ENCODE measurements at places on chromosomes 13 and 19.

DNA sequence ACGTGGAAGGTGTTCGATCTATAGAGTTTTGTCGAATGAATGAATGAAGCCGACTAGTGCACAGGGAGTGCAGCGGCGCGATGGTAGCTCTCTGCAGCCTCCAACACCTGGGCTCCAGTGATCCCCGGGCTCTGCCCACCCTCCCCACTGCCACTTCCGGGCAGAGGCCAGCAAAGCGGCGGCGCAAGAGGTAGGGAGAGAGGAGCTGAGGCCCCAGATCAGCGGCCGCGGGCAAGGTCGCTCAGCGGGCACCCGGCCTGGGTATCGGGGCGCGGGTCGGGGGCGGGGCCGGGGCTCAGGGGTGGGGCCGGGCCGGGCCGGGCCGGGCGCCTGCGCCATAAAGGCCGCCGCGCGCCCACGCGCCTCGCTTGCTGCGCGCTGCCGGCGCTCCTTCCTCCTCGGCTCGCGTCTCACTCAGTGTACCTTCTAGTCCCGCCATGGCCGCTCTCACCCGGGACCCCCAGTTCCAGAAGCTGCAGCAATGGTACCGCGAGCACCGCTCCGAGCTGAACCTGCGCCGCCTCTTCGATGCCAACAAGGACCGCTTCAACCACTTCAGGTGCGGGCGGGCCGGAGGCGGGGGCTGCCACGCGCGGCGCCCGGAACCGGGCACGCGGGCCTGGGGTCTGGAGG, at the start of gene GPI:
TSS of gene GPI (plus strand) at position 367 of the 633 bp plus-strand sequence. CDS start at position 438, 71 bp downstream.
- H3K27ac ChIP-seq: peak within 1 kb of the TSS; percentile 96
- DNase-seq: peak; percentile 84
- H3K27me3 ChIP-seq: no peaks in the 10 kb centered on the region
- H3K4me3 ChIP-seq: peak within 1 kb of the TSS; percentile 94

DNA sequence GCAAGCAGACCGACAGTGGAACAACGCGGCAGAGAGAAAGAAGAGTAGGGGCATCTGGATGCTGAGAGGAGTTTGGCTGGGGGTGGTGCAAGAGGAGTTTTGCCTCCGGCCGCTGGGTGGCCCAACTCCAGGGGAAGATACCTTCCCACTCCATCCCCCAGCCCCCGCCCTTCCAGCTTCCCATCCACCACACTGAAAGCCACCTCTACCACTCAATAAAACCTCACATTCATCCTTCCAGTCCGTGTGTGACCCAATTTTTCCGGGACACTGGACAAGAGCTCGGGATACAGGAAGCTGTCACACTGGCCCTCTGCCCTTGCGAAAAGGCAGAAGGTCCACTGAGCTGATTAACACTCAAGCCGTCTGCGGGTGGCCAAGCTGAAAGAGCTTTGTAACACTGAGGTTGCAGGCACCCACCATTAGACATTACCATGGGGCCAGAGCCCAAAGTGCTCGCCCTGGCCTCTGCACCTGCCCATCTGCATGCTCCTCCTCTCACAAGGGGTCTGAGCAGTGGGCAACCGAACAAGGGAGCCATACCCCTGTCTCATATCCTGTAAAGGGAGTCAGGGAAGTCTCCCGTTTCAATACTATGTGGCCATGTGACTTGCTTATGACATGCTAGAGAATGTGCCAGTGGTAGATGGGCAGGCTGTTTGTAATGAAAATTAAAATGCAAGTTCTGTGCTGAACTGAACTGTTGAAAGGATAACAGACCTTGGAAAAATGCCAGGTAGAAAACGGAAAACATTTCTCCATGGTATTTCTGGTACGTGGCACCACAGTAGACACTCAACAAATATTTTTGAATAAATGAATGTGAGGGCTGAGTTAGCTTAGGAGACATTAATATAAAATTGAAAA, 205.1 kb upstream of the STARD13 start:
- H3K36me3 ChIP-seq: no peaks in the 10 kb centered on the region
- no peak overlapping the region for H3K4me3 ChIP-seq
- DNase-seq: peak; percentile 51
- no peak overlapping the region for H3K27ac ChIP-seq
- peaks cover 15% of the 10 kb centered on the region for H3K4me1 ChIP-seq
- no peaks in the 10 kb centered on the region for H3K27me3 ChIP-seq

GRCh38 chr19:38433268-38433733, at the start of gene RYR1:
Gene RYR1, plus strand, starts transcription at chr19:38433691. Its CDS starts 139 bp downstream, at chr19:38433830.
- peak; percentile 40 for DNase-seq
- no peaks in the 10 kb centered on the region for H3K36me3 ChIP-seq
- H3K27me3 ChIP-seq: peaks cover 8% of the 10 kb centered on the region
- H3K4me1 ChIP-seq: no peaks in the 10 kb centered on the region
- no peak within 1 kb of the TSS for H3K27ac ChIP-seq

- no peaks in the 10 kb centered on the region for H3K36me3 ChIP-seq
- H3K4me1 ChIP-seq: peaks cover 64% of the 10 kb centered on the region
- no peaks in the 10 kb centered on the region for H3K27me3 ChIP-seq
- peak; percentile 92 for DNase-seq
Observed at GRCh38 chr13:112711528-112712265, 21.9 kb downstream of the ATP11A start.

GRCh38 chr19:55300886-55301458, 17.2 kb downstream of the BRSK1 start:
- no peak for DNase-seq
- H3K27ac ChIP-seq: no peak overlapping the region
- peaks cover 10% of the 10 kb centered on the region for H3K36me3 ChIP-seq
- no peaks in the 10 kb centered on the region for H3K27me3 ChIP-seq
- H3K4me1 ChIP-seq: peaks cover 9% of the 10 kb centered on the region

- no peaks in the 10 kb centered on the region for H3K27me3 ChIP-seq
- no peak overlapping the region for H3K27ac ChIP-seq
- H3K4me1 ChIP-seq: no peaks in the 10 kb centered on the region
- H3K36me3 ChIP-seq: no peaks in the 10 kb centered on the region
Observed at GRCh38 chr13:60326273-60326672, 70.7 kb upstream of the TDRD3 start.

DNA sequence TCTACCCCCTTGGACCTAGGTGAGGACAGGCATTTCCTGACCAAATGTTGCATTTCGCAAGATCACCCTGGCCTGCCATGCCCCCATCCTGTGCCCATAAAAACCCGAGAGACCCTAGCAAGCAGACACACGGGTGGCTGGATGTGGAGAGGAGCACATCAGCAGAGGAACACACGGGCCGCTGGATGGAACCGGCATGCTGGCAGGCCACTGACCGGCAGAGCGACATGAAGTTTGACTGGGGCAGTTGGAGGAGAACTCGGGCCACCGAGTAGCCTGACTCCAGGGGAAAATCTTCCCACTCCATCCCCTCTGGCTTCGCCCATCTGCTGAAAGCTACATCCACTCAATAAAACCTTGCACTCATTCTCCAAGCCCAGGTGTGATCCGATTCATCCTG, 329.3 kb downstream of the FGF9 start:
- H3K36me3 ChIP-seq: no peaks in the 10 kb centered on the region
- H3K4me1 ChIP-seq: no peaks in the 10 kb centered on the region
- no peaks in the 10 kb centered on the region for H3K27me3 ChIP-seq
- no peak overlapping the region for H3K27ac ChIP-seq
- no peak for DNase-seq

- no peaks in the 10 kb centered on the region for H3K27me3 ChIP-seq
- peak overlapping the region; percentile 85 for H3K4me3 ChIP-seq
- peaks cover 9% of the 10 kb centered on the region for H3K36me3 ChIP-seq
- H3K27ac ChIP-seq: peak overlapping the region; percentile 97
- H3K4me1 ChIP-seq: peaks cover 30% of the 10 kb centered on the region
- peak; percentile 86 for DNase-seq
Observed at GRCh38 chr19:45767410-45767880, 1.6 kb downstream of the SIX5 start.

- H3K4me3 ChIP-seq: no peak overlapping the region
- no peak overlapping the region for H3K27ac ChIP-seq
- H3K4me1 ChIP-seq: no peaks in the 10 kb centered on the region
- H3K36me3 ChIP-seq: no peaks in the 10 kb centered on the region
- DNase-seq: no peak
- H3K27me3 ChIP-seq: no peaks in the 10 kb centered on the region
Observed at GRCh38 chr13:81551036-81551435, 1210.1 kb upstream of the SPRY2 start.

GRCh38 chr13:60074397-60074796, 89.3 kb downstream of the DIAPH3 start:
- no peak for DNase-seq
- no peaks in the 10 kb centered on the region for H3K36me3 ChIP-seq
- H3K4me1 ChIP-seq: no peaks in the 10 kb centered on the region
- no peak overlapping the region for H3K27ac ChIP-seq
- no peak overlapping the region for H3K4me3 ChIP-seq
- no peaks in the 10 kb centered on the region for H3K27me3 ChIP-seq

DNA sequence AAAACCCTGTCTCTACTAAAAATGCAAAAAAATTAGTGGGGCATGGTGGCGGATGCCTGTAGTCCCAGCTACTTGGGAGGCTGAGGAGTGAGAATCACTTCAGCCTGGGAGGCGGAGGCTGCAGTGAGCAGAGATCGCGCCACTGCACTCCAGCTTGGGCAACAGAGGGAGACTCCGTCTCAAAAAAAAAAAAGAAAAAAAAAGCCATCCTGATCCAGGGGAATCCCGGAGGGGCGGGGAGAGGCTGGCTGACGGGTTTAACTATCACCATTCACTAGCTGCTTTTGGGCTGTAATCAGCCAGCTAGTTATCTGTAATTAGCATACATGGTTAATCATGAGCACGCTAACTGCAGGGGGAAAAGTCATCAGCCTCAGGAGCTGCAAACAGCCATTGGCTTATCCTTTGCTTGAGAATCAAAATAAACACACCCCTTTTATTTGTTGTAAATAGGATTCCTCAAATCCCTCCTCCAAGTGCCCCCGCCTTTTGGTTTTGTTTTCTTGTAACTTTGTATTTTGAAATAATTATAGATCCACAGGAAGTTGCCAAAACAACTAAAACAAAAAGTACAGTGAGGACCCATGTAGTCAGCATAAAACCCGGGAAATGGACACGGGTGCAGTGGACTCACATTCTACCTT, 9.6 kb downstream of the FSD1 start:
- H3K4me3 ChIP-seq: no peak overlapping the region
- no peak overlapping the region for H3K27ac ChIP-seq
- H3K4me1 ChIP-seq: no peaks in the 10 kb centered on the region

Measured in heart left ventricle (tissue), 16 donors.